ENCODE measurements at places on chromosomes 7 and 10. TPM values are rescaled to one million over a fixed set of nuclear protein-coding genes. Genes with fewer than 3 reads are reported as not detected.

PKD1L1 gene
- total RNA-seq: not detected

CALN1 gene
- under 0.01 TPM for total RNA-seq

NEBL gene
- total RNA-seq: 9.2 TPM

EN2 gene
- not detected for total RNA-seq

TMEM213 gene
- not detected for total RNA-seq

HTR5A gene
- not detected for total RNA-seq

MYOZ1 gene
- not detected for total RNA-seq

CD36 gene
- total RNA-seq: 14.7 TPM

CALD1 gene
- 265 TPM for total RNA-seq

PLEKHS1 gene
- under 0.01 TPM for total RNA-seq

HHEX gene
- 0.43 TPM for total RNA-seq

EEF1AKMT2 gene
- total RNA-seq: 15.4 TPM

PURB gene
- total RNA-seq: 15.7 TPM

NPFFR1 gene
- not detected for total RNA-seq

IL6 gene
- 23.1 TPM for total RNA-seq

SDK1 gene
- total RNA-seq: 1.7 TPM

ANKMY2 gene
- 8.0 TPM for total RNA-seq

PPP1R17 gene
- total RNA-seq: not detected

CYCS gene
- total RNA-seq: 54.4 TPM

PIK3CG gene
- total RNA-seq: under 0.01 TPM

NUTM2E gene
- 0.24 TPM for total RNA-seq

OR9A2 gene
- not detected for total RNA-seq

DLD gene
- total RNA-seq: 38.2 TPM

All from tracheal epithelial cell (primary cell).